ENCODE measurements at places on chromosomes 12 and 14.

DNA sequence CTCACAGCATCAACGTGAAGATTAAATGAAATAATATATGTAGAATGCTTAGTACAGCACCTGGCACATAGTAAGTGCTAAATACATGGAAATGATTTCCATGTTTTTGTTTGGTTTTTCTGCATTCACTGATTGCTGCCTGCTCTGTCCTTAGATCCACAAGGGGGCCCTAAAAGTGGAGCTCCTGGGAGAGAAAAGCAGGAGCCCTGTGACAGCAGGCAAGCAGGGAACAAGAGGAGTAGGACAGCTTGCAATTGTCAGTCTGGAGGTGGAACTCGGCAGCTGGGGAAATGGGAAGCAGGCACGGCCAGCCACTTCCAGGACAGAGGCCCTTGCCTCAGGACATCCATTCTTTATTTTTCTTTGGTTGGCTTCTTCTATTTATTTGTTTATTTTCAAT lies 292.9 kb downstream of the BMP4 start:
- no peak for DNase-seq

- no peak for DNase-seq
Measured at GRCh38 chr12:12890543-12891079, 751 bp upstream of the GPRC5A start.

- DNase-seq = no peak
Measured at GRCh38 chr12:115949675-115950074, 327.8 kb downstream of the MED13L start.

- no peak for DNase-seq
Measured at GRCh38 chr12:50061171-50061570, 3.8 kb downstream of the ASIC1 start.

DNA sequence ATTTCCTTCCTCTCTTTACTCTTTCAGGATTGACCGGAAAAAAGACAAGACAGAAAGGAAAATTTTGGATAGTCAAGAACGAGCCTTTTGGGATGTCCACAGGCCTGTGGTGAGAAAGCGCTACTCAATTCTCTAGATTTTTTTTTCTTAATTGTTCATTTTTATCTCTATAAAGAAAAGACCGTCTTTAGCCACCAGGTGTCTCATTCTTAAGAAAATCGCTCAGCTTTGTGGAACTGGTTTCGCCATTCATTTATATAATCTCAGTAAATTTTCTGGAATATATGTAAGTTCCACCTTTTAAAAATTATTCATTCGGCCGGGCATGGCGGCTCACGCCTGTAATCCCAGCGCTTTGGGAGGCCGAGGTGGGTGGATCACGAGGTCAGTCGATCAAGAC lies 421.1 kb downstream of the DPF3 start:
- no peak for DNase-seq

DNA sequence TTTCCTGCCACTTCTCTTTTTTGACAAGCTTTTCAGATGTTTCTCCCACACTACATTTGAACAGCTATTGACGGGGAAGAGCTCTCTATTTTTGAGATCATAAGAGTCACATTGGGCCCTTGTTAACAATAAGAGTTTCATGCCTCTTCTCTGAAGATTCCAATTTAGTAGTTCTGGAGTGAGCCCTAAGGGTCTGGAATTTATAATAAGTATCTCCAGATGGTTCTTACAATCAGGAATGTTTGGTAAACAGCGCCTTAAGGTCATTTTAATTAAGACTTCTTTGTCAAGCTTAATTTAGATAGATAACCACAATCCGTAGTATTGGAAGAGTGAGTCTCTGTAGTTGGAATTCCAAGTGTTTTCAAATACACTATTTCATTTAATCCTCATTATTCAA lies 60.6 kb upstream of the HECTD1 start:
- DNase-seq = no peak

- no peak for DNase-seq
Measured at GRCh38 chr12:20463913-20464524, 95.7 kb downstream of the PDE3A start.

All from stimulated activated CD4-positive, alpha-beta T cell treated with anti-CD3 and anti-CD28 coated beads, TNF-alpha, amount 100 ng/mL, for 48 hours (primary cell).